ENCODE measurements at places on chromosomes 2 and 18.

- no peak for DNase-seq
Measured at GRCh38 chr2:207184768-207185167, 19.0 kb upstream of the KLF7 start.

- no peak for DNase-seq
Measured at GRCh38 chr2:149261692-149262091, 68.7 kb upstream of the LYPD6 start.

DNA sequence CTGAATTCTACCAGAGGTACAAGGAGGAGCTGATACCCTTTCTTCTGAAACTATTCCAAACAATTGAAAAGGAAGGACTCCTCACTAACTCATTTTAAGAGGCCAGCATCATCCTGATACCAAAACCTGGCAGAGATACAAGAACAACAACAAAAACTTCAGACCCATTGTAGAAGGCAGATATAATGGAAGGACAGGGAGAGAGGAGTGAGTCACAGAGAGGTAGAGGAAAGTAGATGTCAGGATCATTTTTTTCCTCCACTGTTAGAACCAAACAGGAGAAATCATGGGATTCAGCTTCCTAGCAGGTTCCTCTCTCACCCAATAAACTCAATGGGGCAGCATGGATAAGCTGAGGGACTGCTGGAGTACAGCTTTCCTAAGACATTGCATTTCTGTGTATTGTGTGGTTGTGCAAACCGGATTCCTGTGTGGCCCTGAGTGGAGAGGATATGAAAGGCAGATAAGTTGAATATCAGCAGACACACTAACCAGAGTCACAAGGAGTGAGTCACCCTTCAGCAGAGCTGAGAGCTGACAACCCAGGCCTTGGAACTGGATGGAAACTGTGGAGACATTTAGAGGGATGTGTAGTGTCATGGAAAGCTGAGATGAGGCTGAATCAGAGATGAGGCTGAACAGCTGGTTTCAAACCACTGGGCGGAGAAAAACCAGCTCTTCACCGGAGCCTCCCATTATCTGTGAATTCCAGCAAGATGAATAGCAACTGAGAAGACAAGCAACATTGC is 60.9 kb upstream of the MMADHC start:
- no peak for DNase-seq

- DNase-seq: no peak
Measured at GRCh38 chr18:21632393-21632792, 20.3 kb downstream of the SNRPD1 start.

GRCh38 chr2:61288070-61288841 is 126.3 kb downstream of the C2orf74 start:
- no peak for DNase-seq

DNA sequence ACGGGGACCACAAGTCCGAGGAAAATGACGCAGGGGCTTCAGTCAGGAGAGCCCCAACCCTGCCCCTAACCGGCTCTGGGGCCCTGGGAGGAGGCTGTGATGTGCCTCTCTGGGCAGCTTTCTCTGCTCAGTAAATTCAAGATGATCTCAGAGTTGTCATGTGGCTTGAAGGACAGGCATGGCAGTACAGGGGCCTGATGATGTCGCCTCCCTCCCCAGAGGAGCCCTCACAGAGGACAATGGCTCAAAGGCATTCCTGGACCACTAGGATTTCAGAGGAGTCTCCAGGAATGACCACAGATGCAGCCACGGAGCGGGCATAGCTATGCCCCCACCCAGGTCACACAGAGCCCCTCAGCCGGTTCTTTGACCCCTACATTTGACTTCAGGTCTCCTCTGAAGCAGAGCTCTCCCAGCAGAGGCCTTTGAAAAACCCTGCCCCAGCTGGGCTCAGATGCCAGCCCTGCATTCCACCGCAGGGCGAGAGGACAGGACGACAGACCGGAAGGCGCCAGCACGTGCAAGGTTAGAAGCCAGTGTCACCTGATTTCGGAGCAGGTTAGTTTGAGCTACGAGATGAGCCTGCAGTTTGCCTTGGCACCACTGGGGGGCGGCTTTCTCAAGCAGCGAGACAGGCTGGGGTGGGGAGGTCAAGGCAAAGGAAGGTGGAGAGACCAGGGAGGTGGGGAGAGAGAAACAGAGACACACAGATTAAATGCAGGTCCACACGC is 39.2 kb downstream of the BIN1 start:
- DNase-seq: peak; percentile 67

- DNase-seq: no peak
Measured at GRCh38 chr2:57906152-57906732, 140.4 kb upstream of the VRK2 start.

DNA sequence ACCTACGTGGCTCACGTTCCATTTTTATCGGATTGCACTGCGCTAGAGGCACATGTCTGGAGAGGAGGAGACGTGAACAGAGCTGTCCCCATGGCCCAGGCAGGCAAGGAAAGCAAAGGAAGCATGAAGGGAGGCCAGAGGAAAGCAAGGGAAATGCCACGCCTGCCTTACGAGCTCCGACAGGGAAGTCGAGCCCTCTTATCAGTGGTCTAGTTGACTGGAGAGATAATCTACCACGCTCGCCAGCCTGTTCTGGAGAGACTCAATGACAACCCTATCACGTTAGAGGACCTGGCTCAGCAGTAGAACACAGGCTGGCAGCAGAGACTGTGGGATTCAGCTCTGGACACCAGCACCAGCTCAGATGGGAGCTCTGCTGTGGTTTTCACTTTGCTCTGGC is 202.6 kb upstream of the ID2 start:
- DNase-seq: no peak

GRCh38 chr18:3721771-3722648 is 272.0 kb downstream of the TGIF1 start:
- no peak for DNase-seq

DNA sequence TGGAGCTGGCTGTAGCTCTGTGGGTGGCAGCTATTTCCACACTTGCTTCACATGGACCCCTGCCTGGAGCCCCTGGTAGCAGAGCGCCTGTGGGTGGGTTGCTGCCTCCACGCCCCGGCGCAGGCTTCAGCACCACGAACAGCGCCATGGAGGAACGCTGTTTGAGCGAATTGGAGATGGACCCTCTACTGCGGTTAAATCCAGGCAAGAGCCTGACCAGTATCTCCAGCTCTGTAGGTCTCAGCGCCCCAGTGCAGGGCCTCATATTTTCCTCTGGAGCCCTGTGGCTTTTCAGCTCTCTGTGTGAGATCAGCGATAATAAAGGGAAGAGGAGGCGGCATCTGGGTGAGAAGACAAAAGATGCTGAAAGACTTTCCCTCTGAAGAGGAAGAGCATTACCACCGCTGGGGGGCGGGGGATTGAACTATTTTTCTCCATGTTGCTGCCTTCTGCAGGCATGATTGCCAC is 12.0 kb downstream of the ONECUT2 start:
- no peak for DNase-seq

GRCh38 chr2:11698009-11698922 is 28.3 kb upstream of the NTSR2 start:
- DNase-seq: no peak

- no peak for DNase-seq
Measured at GRCh38 chr2:195561116-195561921, 95.7 kb upstream of the SLC39A10 start.

Measured in activated gamma-delta T cell treated with Interleukin-2 at 50 U/mL for 16 hours (primary cell).